Stimulated activated CD8-positive, alpha-beta memory T cell treated with anti-CD3 and anti-CD28 coated beads, Interleukin-15, amount 100 ng/mL, for 4 hours (primary cell): ENCODE measurements at places on chromosomes 4 and X.

DNA sequence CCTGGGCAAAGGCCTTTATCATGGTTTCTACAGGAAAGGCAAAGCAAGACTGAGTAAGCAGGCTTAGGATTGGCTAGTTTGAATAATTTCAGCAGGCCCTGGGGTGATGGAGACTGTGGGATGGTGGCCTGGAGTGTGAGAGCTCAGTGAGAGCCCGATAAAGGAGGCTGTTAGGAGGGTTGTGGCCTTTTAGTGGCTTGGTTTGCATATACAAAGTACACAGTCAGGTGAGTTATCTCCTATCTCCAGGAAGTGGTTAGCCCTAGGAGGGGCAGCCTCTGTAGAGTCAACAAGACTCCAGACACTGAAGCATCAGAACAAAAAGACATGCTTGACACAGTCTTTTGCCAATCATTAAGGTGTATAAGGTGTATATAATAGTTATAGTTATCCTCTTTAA is 157.2 kb downstream of the CFAP299 start:
- no peak for DNase-seq

GRCh38 chr4:116358633-116359222 is 726.6 kb downstream of the TRAM1L1 start:
- DNase-seq, result no peak

- DNase-seq, result no peak
These were observed 101.3 kb downstream of the PALLD start for GRCh38 chr4:168598191-168598590.

DNA sequence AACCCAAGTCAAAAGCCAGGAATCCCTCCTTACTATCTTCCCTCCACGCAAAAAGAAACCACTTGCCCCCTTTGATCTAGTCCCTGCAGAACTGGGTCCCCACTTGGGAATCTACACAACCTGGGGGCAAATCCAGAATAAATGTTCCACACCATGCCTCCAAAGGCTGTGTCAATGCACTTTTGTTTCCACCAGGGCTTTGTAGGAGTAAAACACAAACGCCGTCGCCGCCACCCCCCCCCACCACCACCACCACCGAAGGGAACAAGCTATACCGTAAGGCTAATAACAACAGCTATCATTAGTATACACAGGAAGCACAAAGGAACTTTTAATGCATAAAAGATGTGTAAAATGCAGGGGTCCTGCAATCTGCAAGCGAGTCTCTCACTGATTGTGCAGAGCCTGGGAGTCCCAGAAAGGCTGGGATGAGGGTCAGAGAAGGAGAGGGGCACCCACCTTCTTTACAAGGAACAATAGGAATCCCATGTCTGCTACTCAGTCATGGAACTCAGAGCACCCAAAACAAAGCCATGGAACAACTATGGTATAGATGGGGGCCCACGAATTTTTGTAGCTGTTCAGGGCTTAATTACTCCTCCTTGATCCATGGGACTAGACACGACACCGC is 13.2 kb downstream of the BCOR start:
- DNase-seq, result no peak

DNA sequence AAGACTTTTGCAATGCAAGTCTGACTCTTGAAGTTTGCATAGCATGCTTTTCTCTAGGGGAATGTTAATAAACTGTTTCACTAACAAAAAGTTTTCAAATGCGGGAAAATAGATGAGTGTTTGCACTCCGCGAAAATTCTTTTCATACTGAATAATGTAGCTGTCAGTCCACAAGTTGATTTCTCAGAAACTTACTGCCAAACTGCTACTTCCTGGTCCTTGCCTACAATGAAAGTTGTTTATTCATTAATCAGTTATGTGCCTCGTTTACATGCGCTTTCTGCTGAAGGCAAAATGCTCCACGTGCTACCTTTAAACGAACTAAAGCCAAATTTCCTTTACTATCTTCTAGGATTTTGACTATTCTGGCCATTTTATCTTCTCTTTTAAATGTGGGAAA is 166.2 kb downstream of the MAGEB17 start:
- DNase-seq, result no peak

- no peak for DNase-seq
These were observed 3.5 kb downstream of the FBXL5 start for GRCh38 chr4:15651676-15652075.

DNA sequence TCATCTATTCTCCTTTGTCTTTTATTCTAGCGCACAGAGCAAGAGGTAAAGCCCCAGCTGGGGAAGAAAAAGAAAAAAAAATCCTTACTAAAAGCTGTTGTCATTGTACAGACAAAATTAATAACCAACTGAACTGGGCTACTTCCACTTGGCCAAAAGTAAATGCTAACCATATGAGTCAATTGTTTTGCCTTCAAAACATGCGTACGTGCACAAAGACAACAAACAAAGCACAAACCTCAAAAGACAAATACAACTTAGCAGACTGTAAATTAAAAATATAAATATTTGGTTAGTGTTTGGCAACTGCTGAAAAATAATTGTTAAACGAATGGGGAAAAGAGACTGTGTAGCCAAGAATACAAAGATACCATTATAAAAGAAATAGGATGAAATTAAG is 5.9 kb downstream of the EDA2R start:
- DNase-seq, result no peak
